NCI-H1417 (cell line): ENCODE measurements at places on chromosomes 11 and 22.

- DNase-seq, result peak; percentile 59
These were observed 49.3 kb downstream of the CHRDL2 start for GRCh38 chr11:74681686-74682651.

DNA sequence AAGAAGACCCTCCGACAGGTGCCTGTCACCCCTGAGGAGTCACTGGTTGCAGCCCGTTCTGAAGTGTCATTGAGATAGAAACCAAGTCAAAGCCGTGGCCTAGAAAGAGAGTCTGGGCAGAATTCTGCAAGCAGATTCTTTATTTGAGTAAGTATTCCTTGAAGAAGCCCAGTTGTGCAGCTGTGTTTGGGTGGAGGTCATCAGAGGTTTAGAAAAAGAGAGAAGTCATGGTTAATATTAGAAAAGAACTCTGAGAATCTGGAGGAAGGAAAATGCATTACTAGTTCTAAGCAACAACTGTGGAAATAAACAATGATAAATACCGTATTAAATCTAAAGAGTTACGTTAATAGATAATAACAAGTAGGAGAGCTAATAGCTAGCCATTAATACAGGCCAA, 118.8 kb upstream of the KIRREL3 start:
- no peak for DNase-seq

DNA sequence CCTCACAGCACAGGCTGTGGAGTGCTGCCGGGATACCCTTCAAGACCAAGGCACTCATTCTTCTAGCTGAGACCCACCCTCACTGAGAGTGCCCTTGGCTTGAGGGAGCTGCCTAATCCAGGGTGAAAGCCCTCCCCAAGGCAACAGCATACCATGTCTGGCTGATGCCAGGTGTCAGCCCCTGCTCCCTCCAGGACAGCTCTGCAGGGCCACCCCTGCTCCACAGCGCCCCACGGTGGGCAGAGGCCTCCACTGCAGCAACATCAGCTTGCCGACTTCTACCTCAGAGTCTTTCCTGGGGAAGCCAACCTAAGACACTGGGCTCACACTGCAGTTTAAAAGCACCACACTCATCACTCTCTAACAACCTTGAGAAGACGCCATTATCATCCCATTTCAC, 29.0 kb downstream of the TTLL1 start:
- no peak for DNase-seq

GRCh38 chr11:3675971-3676370, 4.8 kb upstream of the CHRNA10 start:
- no peak for DNase-seq

- no peak for DNase-seq
These were observed 75.9 kb downstream of the MAML2 start for GRCh38 chr11:96267001-96267495.

- peak; percentile 43 for DNase-seq
These were observed 7.0 kb downstream of the MMP3 start for GRCh38 chr11:102836290-102836875.

DNA sequence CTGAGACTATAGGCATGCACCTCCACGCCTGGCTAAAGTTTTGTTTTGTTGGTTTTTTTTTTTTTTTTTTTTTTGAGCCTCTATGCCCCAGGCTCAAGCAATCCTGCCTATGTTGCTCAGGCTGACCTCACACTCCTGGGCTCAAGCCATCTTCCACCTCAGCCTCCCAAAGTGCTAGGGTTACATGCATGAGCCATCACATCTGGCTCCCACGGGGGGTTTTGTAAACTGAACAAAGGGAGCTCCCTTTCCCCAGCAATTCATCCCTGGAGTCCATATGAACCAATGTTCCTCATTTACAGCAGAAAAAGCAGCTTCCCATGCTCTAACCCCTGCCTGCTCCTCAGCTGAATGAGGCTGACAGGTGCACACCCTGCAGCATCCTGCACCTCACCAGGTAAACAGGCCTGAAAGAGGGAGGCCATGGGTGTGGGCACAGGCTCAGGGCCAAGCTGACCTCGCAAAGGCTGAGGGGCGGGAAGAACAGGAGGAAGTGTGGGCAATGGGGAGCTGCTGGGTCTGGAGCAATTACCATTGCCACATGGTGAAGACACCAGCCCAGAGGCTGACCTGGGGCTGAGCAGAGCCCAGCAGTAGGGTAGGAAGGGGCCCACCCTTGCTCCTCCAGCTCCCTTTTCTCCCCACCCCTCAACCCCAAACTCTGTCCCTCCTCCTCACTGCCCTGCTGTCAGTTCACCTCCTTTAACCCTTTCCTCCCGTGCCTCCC, 58.2 kb downstream of the RBX1 start:
- peak; percentile 4 for DNase-seq

DNA sequence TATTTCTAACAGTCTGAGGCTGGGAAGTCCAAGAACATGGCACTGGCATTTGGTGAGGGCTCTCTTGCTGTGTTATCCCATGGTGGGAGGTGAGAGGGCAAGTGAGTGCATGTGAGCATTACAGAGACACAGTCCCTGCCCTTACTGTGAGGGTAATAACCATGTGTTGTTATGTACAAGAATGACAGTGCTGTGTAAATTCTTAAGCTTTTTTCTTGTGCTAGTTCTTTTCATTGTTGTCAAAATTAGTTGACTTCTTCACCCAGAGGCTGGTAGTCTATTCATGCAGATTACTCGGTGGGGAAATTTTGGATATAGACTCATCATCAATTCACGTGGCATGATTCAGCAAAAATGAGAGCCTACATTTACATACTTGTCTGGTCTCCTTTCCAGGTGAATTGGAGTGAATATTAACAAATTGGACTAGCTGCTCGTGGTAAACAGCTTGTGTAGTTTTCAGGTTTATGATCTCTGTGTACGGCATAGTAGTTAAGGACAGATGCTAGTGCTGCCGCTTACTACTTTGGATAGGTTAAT, 49.3 kb downstream of the ATXN10 start:
- DNase-seq, result no peak

DNA sequence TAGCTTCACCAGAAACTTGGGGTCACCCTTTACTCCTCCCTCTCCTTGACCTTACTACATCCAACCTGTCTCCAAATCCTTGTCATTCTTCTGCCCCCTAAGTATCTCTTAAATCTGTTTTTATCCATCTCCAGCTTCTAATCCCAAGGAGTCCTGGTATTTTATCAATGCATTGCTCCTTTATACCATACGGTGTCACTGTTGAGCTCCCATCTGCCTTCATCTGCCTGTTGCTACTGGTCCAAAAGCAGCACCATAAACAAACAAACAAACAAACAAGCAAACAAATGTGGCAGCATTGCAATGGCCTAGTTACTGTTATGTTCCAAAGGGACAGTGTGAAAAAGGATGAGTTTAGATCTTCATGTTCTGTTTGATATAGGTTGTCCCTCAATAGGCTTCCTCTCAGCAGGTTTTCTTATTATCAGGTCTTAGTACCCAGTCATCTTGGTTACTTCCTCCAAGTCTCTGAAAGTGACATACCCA, 34.2 kb downstream of the DNHD1 start:
- DNase-seq, result peak; percentile 9

DNA sequence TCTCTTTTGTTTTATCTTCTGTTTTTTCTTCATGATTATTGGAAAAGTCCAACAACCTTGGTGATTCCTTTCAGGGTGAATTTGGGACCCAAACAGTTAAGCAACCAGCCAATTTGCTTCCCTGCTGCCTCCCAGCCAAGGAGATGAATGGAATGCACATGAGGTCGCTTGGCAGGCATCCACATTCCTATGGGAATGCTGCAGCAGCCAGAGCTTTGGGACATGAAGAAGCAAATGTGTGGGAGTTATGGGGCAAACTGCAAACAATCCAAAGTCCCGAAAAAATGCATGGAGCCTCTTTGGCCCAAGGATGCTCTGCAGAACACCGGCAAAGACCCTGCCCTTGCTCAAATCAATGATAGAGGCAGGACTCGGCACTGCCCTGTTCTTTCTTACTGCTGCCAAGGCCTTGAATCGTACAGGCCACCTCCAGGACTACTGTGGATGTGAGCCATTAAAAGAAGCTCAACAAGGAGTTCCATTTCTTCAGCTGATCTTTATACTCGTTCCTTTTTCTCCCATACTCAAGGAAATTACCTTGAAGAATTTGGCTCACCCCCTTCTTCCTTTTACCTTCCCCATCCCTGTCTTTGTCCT, 117.3 kb upstream of the TEAD1 start:
- DNase-seq, result no peak

GRCh38 chr11:57905439-57905838, 118.2 kb upstream of the OR9Q1 start:
- DNase-seq, result no peak

GRCh38 chr11:116686866-116687265, 85.9 kb downstream of the BUD13 start:
- DNase-seq, result no peak

DNA sequence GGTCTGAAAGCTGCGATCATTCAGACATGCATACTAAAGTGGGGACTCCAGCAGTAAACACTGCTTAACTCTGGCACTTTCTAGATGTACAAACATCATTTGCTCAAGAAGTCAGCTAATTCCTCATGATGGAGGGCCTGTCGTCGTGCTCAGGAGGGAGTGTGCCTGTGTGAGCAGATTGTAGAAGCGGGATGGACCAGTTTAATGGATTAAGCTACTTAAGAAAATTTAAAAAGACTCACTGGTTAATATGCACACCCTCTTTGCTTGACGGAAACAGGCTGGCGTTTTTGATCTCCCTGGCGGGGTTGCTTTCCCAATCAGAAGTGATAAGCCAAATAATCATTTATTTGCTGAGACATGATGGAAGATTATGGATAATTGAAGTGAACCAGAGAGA, 79.0 kb downstream of the LDLRAD3 start:
- DNase-seq, result peak; percentile 42

DNA sequence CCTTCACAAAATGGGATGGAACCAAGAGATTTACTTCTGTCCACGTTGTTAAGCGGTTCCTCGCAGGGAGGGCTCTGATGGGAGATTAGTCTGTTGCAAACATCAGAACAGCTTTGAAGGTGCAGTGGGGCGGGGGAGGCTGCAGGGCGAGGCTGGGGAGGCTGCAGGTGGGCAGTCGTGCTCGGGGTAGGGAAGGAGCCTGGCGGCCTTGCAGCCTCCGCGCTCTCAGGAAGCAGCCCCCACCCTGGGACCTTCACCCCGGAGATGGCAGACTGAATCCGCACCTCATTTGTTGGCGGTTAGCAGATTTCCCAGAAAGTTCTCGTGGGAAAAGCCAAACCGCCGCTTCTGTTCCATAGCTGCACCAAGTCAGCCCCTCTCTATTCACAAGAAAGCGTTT, 237.3 kb downstream of the BRD1 start:
- no peak for DNase-seq

GRCh38 chr22:27391092-27391770, 410.3 kb downstream of the MN1 start:
- no peak for DNase-seq

GRCh38 chr11:107859459-107860239, 1.1 kb upstream of the SLC35F2 start:
- peak; percentile 81 for DNase-seq

DNA sequence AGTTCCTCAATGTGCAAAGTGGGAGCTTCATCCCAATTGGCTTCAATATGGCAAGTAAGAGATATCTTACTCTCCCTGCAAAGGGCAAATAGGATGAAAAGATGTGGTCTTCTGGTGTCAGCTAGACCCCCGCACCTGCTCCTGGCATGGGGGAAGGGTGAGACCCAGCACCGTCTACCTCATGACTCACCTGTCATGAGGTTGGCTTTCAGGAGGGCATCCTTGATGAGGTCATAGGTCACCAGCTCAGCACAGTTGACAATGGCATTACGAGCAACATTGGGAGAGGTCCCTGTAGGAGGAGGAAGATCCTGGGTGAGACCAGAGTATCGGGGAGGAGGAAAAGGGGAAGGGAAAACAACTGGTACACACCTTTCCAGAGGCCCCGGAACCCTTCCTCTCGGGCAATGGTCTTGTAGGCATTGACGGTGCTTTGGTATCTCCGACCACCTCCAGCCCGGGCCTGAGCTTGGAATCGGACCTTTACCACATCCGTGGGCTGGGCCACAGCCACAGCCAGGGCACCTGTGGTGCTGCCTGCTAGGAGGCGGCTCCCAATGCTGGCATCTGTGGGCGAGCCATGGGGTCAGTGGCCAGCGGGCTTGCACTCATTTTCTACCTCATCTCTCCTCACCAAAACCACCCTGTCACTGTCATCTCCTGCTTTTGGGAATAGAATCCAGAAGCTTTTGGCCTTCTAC, 6.0 kb downstream of the UCP2 start:
- no peak for DNase-seq

GRCh38 chr22:48254311-48254873, 1491.9 kb downstream of the TBC1D22A start:
- no peak for DNase-seq

DNA sequence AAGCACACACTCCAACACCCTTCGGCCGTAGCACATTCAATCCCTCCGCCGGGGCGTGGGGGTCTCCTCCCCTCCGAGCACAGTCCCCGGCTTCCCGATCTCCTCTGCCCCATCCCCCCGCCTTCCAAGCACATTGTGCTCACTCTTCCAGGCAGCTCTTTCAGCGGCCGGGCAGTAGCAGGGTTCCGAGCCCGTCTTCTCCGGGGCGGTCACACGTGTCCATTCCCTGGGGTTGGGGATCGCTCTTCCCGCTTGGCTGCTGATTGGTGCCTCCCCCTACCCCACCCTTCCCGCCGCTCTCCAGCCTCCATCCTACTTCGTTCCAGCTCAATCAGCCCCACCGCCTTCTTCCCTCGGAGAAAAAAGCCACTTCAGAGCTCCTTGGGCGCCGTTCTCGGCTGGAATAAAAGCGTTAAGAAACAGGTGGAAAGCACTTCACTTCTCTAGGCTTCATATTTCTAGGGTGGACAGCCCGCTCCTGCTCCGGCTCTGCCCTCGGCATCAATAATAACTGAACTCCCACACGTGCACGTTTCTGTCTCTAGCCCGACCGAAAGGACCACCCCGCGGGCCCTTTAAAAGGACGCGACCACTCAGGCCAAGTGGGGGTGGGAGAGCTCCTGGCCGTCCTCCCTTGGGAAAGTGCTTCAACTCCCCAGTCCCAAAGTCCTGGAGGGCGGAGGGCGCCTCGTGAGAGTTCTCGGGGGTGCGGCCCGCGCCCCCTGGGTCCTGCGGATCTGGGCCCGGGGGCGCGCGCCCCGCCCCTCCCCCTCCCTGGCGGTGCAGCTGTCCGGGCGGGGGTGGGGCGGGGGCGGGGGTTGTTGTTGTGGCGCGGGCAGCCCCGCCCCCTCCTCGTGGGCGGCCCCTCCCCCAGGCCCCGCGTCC, 464 bp upstream of the CECR2 start:
- peak; percentile 92 for DNase-seq

DNA sequence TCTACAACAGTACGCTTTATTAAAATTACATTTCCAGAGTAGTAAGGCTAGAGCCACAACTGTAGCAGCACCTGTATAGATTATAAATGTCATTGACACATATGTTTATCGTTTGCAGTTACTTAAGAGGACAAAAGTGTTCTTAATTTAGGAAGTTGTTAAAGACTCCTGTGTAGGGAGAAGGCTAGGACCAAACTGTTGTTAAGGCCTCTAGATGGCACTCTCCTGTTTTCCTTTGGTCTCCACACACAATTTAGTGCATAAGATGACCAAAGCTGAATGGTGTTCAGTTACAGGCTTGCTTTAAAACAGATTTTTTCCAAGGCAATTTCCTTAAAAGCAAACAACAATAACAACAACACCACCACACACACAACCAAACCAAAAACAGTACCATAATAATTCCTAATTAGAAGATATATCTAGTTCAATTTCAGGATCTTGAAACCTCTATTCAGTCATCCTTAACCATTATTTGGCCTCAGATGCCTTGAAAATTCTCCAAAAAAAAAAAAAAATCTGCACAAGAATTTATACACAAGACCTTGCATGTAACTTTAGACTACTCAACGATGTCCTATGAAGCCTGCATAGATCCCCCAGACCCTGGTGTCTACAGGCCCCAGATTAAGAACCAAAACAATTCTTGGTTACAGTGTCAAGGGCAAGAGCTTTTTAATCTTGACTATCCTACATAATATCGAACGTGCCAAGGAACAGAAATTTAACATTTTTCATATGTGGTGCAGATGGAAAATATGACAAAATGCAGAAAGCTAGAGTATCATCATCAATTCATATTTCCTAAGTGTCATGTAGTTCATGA, 42.6 kb upstream of the APOA1 start:
- peak; percentile 31 for DNase-seq
